ENCODE measurements at places on chromosomes 1 and 21. TPM values are rescaled to one million over a fixed set of nuclear protein-coding genes. Genes with fewer than 3 reads are reported as not detected.

The IBA57 gene
- 9.5 TPM for total RNA-seq

The RBM11 gene
- total RNA-seq: not detected

- DNase-seq: no peak
Measured at GRCh38 chr21:26925636-26926035, 41.3 kb downstream of the ADAMTS5 start.

- DNase-seq: peak; percentile 26
Measured at GRCh38 chr1:178004926-178005391, 35.1 kb upstream of the SEC16B start.

GRCh38 chr1:111516005-111516535, 12.6 kb upstream of the ADORA3 start:
- peak; percentile 92 for DNase-seq

DNA sequence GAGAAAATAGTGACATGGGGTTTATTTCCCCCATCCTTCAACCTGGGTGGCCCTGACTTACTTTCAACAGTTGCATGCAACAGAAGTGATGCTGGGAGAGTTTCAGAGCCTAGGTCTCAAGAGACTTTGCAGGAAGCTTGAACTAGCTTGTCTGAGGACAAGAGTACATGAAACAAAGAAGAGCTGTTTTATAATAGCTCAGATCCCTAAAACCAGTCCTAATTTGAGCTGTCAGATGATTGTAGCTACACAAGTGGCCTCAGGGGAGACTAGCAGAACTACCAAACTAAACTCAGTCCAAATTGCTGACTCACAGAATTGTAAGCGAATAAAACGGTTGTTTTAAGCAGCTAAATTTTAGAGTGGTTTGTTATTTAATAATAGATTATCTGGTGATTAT, 17.1 kb downstream of the RC3H1 start:
- no peak for DNase-seq
